Stimulated activated CD4-positive, alpha-beta T cell treated with anti-CD3 and anti-CD28 coated beads, Interleukin-12 subunit alpha, Interleukin-12 subunit beta, amount 100 ng/mL, for 48 hours (primary cell): ENCODE measurements at places on chromosomes 6 and 20.

DNA sequence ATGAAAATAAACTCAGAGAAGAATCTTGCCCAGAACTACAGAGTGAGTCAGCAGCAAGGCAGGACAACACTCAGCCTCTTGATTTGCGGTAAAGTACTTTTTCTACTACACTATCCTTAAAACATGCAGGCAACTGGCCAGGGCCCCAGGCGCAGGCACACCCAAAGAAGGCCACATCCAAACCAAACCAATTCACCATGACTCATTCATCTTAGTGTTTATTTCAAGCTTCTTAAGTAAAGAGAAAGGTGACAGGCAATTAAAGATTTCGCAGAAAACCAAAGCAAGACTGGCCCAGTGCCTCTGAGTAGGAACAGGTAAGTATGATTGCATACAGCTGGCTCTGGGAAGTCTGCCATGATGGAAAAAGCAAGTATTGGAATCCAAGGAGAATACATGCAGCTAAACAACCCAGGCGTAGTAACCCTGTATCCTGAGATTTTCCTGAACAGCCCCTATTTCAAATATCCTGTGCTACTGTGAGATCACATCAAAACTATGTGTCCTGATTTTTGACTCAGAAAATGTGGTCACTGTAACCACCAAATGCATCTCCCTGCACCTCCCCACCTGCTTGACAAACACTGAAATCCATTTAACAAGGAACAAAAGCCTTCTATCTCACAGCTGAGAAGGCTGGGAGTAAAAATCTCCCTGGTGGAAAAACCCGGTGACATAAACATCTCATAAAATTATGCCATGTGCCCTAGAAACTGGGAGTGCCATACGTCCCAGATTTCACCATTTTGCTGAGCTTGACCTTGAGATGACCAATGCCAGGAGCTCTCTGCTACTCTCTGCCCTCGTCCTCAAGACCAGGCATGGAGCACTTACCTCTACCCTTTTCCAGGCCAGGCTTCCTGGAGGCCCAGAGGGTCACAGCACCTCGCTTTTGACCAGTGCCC, 12.4 kb downstream of the WFDC3 start:
- no peak for DNase-seq

DNA sequence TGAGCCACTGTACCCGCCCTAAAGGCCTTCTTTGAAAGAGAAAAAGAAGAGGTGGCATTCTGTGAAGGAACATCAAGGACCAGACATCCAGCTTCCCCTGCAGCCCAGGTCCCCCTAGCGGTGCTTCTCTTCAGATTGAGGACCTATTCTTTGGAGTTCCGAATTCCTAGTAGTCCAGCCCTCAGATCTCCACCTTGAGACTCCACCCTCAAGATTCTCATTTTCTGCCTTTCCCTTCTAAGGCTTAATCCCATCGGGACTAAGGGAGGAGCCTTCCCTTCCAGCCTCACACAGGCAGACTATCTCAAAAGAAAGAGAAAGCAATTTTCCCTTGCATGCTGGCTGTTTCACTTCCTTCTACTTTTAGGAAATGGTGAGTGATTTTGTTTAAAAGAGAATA, 32.5 kb downstream of the MUC22 start:
- DNase-seq = peak; percentile 14

GRCh38 chr20:50392138-50392866, 117.9 kb upstream of the PTPN1 start:
- no peak for DNase-seq

GRCh38 chr6:16216501-16217155, 21.8 kb upstream of the GMPR start:
- no peak for DNase-seq

DNA sequence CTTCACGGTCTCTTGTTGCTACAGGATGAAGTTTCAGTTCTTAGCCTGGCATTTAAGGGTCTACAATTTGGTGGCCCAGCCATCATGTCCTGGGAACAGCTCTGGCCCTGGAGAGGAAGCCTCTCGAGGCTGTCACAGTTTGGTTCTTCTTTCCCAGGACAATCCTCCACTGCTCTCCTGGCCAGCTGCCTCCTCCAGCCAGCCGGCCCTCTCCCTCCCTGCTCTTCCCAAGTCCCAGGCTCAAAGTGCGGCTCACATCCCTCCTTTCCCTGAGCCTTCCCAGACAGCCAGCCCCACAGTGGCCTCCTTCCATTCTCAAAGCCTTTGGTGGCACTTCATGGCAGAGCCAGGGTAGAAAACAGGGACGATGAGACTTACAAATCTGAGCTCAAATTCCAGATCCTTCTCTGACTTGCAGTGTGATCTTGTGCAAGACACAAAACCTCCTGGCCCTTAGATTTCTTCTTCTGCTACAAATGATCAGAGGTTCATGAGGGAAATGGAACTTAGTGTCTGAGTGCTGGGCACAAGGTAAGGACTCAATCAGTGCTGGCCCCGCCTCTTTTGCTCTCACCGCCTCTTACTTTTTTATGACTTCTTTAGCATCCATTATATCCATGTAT, 223.8 kb upstream of the ECI2 start:
- no peak for DNase-seq

DNA sequence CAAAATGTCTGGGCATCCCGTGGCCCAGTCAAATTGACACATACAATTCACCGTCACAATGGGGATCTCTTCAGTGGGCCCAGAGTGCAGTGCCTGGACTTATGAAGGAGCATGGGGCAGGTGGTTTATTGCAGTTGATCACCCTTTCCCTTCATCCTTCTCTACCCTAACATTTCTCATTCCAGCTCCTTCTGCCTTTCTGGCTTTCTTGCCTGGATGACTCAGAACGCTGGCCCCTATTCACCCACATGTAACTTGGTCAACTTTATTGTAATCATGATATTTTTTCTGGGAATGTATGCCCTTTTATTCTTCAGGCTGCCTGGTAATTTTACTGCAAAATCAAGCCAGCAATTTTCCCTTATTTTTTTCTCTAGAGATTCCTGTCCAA, 179.9 kb upstream of the DTNBP1 start:
- no peak for DNase-seq
